Stimulated activated CD4-positive, alpha-beta T cell treated with anti-CD3 and anti-CD28 coated beads, Interleukin-15, amount 100 ng/mL, for 1 hour (primary cell): ENCODE measurements at places on chromosomes 13 and 19.

DNA sequence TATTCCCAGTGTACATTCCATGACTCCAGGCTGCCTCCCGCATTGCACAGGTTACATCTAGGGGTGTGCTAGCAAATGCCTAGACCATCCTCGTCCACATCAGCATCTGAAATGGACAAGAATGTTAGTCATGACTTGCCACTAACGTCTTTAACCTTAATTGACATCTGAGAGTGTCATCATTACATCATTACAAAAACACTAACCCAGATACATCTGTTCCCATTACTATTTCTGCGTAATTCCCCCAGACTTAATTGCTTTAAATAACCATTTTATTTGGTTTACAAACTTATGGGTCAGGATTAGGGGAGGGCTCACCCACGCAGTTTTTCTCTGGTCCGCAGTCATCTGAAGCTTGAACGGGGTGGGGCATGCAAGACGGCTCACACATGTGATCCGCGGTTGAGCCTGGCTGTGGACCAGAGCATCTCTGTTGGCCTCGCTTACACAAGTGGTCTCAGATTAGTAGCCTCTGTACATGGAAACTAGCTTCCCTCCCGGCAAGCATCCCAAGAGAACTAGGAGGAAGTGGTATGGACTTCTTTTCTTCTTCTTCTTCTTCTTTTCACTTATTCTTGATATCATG is 15.9 kb downstream of the KL start:
- DNase-seq, result no peak

GRCh38 chr13:61013796-61014195 is 401.9 kb downstream of the PCDH20 start:
- no peak for DNase-seq

DNA sequence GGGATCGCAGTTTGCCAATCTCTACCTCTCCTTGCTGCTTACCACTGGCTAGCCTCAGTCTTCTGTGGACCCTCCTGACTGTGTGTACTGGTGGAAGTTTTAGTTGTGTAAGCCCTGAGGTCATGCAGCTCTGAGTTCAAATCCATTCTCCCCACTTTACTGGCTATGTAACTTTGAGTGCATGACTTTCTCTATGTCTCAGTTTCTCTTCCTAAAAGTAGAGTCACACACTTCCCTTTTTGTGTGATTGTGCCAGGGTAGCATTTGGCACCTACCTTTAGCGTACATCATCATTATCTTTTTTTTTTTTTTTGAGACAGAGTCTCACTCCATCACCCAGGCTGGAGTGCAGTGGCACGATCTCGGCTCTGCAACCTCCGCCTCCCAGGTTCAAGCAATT is 70.3 kb downstream of the MAP4K1 start:
- DNase-seq, result no peak

GRCh38 chr19:50341091-50341564 is 12.0 kb upstream of the KCNC3 start:
- DNase-seq, result no peak

GRCh38 chr19:28705008-28705407 is 507.9 kb downstream of the UQCRFS1 start:
- DNase-seq, result no peak

DNA sequence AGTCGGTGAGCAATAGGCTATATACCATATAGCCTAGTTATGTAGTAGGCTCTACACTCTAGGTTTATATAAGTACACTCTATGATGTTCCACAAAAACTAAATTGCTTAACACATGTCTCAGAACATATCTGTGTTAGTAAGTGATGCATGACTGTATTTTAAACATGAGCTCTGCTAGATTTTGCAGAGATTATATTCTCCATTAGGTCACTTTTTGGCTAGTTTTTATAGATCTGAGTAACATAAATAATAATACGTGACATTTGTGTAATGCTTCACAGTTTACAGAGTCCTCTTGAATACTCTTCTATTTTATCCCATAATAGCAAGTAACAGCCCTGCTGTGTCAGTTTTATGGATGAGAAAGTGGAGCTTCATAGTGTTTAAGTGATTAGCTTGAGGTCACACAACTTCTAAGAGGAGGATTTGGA is 47.8 kb downstream of the NDFIP2 start:
- no peak for DNase-seq

- DNase-seq, result no peak
These were observed 10.0 kb downstream of the GTPBP3 start for GRCh38 chr19:17347361-17347760.

DNA sequence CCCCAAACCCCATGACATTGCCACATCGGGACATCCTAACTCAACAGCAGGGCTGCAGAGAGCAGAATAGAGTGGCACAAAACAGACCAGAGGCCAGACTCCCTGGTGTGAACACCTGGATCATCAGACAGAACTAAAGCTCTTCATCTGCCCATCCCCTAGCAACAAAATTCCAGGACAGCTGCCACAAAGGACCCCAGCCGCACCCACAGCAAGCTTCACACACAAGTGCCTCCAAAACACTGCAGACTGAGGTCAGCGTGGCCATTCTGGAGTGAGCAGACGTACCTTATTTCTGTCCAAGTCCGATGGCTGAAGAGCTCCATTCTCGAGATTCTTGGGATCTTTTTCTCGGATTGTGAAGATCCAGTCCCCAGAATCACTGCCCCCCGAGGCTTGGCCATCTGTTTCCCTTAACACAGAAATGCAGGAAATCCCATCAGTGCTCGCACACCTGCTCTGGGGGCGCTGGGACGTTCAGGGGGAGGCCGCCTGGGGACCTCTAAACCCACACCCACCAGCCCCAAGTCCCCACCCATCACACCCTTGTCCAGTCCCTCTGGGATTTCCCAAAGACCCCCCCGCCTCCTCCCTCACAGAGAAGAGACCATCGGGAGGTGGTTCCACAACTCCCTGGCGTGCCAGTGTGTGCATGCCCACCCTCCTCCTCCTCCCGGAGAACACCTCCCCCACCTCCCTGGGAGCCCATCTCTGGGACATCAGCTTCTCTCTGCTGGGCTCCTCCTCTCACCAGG is 115.2 kb downstream of the STK24 start:
- DNase-seq, result no peak

GRCh38 chr19:48975947-48976847 is 11.1 kb downstream of the FTL start:
- DNase-seq, result no peak

GRCh38 chr13:32535115-32535514 is 3.5 kb downstream of the N4BP2L2 start:
- no peak for DNase-seq

GRCh38 chr19:38851622-38852230 is 1.9 kb upstream of the HNRNPL start:
- peak; percentile 78 for DNase-seq

GRCh38 chr19:36051236-36051635 is 2.8 kb downstream of the THAP8 start:
- no peak for DNase-seq

DNA sequence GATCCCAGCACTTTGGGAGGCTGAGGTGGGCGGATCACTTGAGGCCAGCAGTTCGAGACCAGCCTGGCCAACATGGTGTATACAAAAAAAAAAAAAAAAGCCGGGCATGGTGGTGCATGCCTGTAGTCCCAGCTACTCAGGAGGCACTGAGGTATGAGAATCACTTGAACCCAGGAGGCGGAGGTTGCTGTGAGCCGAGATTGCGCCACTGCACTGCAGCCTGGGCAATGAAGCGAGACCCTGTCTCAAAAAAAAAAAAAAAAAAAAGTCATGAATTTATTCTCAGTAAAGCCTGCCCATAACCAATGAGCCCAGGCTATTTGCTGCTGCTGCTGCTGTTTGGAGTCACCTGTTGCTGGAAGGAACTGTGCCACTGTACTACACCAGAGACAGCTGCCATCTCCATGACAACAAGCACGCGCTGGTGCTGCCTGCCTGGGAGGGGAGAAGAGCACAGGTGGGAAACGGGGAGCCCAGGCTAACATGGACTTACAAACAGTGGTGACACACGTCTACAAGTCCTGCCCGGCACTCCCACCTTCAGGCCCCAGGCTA is 11.3 kb downstream of the ZFR2 start:
- no peak for DNase-seq

DNA sequence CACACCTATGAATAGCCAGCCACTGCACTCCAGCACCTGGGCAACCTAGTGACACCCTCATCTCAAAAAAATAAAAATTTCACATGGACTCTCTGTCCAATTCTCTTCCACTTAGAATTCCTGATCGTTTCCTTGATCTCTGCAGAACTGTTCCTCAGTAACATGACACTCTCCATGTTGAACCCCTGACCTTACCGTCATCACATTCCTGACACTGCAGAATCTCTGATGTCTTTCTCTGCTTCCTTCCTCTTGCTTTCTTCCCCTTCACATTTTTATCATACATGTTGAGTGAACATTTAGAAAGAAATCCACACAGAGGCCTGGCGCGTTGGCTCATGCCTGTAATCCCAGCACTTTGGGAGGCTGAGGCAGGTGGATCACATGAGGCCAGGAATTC is 15.0 kb downstream of the ZNF114 start:
- no peak for DNase-seq

GRCh38 chr13:50156561-50157127 is 141.4 kb downstream of the KCNRG start:
- no peak for DNase-seq

- DNase-seq, result no peak
These were observed 31.1 kb downstream of the CEACAM8 start for GRCh38 chr19:42563352-42564210.

- DNase-seq, result no peak
These were observed 75.2 kb downstream of the CAB39L start for GRCh38 chr13:49368688-49369087.

GRCh38 chr13:25292301-25292700 is 5.0 kb upstream of the MTMR6 start:
- DNase-seq, result no peak

DNA sequence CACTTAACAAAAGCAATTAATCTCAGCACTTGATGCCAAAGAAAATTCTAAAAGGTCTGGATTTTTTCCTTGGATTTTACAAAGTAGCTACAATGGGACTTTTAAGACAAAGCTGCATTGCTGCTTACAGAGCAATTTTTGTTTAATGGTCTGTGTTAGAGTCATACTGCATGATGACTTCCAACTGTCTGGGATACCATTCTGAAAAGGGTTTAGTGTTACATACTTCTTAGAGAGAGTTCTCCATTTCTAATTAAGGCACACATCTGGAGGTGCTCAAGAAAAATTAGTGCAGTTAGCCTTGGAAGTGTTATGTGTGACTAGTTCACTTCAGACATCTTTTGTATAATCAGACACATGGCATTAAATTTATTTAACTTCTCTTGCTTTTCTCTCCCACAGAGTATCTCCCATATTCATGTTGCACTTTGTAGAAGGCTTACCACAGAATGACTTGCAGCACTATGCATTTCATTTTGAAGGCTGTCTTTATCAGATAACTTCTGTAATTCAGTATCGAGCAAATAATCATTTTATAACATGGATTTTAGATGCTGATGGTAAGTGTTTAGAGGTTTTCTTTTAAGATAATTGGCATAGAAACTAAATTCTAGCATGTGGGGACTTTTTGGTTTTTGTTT is 35.1 kb downstream of the USPL1 start:
- no peak for DNase-seq

DNA sequence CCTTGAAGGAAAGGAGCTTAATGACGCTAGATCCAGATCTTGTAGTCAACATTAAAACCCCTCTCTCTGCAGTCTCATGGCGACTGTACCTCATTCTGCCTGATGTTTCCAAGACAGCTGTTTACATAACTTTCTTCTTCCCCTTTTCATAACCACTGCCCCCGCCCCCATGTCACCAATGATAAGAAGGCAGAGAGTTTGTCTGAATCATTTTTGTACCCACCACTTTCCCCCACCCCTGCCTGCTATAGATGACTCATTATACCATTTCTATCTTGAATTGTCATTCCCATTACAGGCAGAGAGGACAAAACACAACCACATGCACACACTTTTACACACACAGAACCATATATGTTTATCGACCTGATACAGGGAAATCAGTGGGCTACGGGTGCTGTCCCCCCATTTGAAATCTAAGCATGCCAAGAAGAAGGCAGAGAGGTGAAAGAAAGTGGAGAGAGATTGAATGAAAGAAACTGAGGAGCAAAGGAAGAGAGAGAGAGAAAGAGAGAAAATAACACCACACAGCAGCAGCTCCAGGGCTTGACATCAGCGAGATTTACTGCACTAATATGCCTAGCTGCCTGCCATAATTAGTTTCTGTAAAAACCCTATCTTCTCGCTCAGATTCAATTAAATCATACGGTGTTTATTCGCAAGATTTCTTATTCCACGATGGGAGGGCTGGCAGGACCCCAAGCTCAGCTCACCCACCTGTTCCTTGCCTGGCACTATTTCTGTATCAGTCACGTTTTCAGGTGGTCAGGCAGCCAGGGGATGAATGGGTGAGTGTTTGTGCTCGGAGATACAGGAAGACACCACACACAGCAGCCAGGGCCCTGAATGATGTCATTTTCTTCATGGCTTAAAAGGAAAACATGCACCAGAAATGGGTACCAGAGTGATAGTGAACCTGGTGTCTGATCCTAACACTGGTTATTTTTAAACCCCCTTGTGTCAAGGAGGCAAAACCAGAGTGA is 114.3 kb upstream of the SERP2 start:
- DNase-seq, result peak; percentile 21

DNA sequence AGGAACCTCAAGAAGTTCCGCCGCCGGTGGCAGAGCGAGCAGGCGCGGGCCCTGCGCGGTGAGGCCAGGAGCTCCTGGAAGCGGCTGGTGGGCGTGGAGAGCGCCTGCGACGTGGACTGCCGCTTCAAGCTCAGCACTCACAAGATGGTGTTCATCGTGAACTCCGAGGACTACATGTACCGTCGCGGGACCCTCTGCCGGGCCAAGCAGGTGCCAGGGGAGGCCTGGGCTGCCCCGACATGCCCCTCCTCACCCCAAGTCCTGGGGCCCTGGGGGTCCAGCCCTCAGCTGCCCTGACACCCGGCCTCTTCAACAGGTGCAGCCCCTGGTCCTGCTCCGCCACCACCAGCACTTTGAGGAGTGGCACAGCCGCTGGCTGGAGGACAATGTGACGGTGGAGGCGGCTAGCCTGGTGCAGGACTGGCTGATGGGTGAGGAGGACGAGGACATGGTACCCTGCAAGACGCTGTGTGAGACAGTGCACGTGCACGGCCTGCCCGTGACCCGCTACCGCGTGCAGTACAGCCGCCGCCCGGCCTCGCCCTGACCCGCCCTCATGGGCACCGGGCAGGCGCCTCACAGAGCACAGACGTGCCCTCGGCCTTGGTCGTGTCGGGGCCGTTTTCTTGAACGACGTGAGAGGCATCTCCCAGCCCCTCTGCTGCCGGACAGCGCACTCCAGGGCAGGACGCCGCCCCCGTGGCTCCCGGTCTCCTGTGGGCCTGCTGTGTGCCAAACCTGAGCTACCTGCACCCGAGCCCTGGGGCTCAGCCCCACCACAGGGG is 10.4 kb upstream of the F2RL3 start:
- DNase-seq, result no peak

- DNase-seq, result no peak
These were observed 390.3 kb downstream of the TBC1D4 start for GRCh38 chr13:75091718-75092117.
